ENCODE measurements at places on chromosomes 5 and 9.

- no peak for DNase-seq
Measured at GRCh38 chr5:14451871-14452270, 129.7 kb upstream of the OTULINL start.

DNA sequence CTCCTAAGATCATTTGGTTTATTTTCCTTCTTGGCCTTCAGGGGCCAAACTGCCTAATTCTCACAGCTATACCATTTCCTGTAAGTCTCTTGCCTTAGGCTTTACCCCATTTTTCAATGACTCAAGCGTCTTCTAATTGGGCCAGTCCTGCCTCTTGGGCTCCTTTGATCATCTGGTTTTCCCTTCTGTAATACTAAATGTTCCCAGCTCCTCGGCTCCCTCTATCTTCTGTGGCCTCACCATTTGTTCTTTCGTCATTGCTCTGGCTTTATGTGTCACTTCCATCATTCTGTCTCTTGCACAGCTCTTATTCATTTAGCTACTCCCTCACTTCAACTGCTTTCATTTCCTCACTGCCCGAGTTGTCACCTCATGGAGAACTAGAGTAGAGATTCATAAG is 14.5 kb upstream of the SPINK7 start:
- no peak for DNase-seq

GRCh38 chr5:53170746-53171349 is 61.3 kb upstream of the MOCS2 start:
- peak; percentile 1 for DNase-seq

DNA sequence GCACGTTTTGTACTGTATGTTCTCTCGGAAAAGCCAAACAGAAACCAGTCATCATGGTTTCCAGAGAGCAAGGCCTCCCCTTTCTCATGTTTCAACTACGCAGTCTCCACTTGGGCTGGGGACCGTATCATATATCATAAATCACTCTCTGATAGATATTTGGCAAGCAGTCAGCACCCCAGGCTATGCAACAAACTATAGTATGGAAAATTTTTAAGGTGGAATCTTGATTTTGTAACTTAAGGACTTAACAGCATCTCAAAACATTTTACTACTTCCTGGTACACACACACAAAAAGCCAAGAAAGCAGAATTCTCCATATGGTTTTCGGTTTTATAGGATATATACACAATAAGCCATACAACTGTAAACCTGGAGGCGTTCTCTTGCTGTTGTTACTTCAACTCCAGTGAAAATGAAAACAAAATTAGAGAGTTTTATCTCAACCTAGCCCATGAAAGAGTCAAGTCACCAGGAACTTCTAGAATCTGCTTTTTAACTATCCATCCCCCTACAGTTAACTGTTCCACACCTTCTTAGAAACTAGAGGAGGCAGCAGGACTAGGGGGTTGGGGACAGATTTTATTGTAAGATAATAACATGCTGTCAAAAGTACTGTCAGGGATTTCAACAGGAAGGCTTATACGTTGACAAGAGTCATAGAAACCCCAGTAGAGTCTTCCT is 283.4 kb downstream of the NFIB start:
- DNase-seq = no peak

DNA sequence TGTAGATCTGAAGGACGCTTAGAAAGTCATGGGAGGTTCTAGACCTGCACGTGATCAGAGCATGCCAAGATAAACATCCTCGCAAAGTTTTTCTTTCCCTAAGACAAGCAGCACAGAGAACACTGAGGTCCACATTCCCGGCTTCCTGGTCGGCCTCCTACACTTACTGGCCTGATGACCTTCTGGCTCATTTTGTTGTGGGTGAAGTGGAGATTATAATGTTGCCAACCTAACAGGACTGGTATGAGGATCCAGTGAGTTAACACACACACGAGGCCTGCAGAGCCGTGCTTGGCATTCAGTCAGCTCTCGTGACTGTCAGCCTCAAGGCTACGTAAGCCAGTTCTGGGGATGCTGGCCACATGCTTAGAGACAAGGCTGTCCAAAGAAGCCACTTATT is 186.0 kb downstream of the TENT4A start:
- DNase-seq = no peak

DNA sequence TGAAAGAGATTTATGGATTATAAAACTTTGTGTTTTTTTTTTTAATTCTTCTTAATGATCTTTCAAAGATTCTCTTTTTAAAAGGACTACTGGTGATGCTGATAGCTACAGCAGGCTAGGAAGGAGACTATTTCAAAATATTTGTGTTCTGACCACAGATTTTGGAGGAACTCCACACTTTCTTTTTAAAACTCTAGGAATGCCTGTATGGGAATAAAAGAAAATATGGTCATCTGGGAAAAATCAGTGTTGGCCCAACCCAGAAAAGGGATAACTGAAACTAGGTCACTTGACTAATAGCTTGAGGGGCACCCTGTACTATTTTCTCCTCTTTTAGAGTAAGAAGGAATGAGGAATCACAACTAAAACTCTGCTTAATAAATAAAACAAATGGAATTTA is 97.6 kb upstream of the ADAMTS19 start:
- no peak for DNase-seq

- no peak for DNase-seq
Measured at GRCh38 chr9:112789891-112790774, 39.6 kb downstream of the SNX30 start.

DNA sequence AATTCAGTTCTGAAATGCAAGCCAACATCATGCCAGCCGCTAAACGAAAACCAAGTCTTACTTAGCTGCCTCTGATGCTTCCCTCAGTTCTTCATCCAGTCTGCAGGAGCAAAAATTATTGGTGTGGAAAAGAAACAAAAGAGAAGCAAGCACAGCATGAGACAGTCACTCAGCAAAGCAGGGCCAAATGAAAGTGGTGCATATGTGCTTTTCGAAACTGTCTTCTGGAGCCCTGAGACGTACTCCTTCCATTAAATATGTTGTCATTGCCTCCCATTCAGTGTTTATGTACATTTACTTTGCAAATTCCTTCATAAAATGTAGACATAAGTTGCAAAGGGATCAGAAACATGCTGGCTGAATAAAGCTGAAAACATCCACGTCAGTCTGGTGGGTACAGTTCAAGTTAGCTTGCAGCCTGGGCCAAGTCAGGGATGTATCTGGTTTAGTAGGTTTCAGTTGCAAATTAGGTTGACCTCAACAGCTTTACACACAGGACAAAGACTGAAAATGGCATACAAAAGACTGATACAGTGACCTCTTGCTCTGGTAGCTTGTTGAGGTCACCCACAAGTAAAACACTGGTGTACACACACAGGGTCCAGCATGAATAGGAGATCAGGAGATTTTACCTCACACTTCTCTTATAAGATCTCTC is 139.7 kb upstream of the PCA3 start:
- no peak for DNase-seq

DNA sequence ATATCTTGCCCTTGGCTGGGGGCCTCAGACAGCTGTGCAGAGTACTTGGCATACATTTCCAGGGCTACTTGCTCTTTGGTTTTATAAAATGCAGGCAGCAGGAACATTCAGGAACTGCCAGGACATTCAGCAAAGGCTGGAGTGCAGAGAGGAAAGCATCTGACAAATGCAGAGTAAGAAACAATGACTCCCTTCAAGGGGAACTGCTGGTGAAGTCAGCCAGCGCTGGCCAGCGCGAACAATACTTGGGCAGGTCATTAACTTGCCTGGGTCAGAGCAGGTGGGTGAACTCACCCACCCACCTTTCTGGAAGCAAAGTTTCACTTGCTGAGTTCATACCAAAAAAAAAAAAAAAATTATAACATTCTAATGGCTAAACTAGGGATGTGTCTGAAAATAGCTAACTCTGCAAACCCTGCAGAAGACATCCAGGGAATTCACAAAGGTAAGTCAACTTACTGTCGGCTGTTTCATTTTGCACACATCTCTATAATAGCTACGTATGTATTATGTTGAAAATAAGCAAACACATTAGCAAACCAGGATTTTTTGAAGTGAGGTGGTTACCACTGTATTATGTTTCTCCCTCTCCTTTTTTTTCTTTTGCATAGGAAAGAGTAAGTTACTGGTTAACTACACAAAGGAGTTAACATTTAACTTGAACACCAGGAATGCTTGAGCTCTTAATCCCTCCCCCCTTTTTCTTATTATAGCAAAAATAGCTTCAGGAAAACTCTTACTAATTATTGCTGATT is 152.2 kb downstream of the GLIS3 start:
- no peak for DNase-seq

- DNase-seq = no peak
Measured at GRCh38 chr9:135768516-135769218, 66.7 kb downstream of the KCNT1 start.

- no peak for DNase-seq
Measured at GRCh38 chr9:35918780-35919179, 9.5 kb downstream of the SPAAR start.

DNA sequence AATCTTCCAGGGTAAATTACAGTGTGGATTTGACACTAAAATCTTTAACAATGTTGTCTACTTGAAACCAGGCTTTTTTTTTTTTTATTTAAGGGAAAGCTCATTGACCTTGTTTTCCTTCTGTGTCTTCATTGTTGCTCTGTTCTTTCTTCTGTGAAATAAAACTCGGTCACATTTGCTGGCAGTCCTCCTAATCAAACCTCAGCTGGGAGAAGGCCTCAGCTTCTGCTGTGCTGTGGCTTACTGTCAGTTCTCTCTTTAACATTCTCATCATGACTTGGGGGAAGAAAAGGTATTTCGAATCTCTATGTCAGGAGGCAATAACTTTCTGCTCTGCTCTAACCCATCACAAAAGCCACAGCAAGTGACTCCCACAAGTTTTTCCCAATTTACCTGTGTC is 268.9 kb downstream of the ZNF608 start:
- DNase-seq = no peak

DNA sequence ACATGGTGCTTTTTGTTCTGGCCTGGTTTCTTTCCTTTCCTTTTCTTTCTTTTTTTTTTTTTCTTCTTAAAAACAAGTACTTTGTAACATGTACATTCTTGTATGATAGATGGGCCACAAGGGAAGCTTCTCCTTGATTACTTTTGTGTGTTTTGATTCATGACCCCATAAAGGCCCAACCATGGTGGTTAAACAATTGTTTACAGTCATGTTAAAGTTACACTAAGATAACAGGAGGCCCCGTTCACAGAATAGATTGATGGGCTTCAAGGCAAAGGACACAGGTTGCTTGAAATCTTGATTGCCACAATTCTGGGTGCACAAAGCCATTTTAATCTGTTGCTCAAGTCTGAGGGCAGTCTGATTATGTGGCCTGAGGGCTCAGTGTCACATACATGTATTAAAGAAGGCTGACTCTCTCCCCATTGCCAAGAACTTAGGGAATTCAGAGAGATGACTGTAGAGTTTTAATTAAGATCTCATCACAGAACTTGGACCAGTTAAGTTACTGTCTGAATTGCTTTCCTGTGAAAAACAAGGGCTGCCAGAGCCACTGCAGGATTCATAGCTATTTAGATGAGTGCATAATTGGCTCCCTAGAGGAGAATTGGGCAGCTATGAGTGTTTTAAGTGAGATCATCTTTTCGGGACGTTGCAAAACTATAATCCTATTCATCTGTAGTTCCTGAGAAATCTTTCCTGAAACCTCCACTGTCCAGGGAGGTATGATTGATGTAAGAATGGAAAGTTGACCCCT is 163.4 kb downstream of the TLE4 start:
- DNase-seq = no peak

DNA sequence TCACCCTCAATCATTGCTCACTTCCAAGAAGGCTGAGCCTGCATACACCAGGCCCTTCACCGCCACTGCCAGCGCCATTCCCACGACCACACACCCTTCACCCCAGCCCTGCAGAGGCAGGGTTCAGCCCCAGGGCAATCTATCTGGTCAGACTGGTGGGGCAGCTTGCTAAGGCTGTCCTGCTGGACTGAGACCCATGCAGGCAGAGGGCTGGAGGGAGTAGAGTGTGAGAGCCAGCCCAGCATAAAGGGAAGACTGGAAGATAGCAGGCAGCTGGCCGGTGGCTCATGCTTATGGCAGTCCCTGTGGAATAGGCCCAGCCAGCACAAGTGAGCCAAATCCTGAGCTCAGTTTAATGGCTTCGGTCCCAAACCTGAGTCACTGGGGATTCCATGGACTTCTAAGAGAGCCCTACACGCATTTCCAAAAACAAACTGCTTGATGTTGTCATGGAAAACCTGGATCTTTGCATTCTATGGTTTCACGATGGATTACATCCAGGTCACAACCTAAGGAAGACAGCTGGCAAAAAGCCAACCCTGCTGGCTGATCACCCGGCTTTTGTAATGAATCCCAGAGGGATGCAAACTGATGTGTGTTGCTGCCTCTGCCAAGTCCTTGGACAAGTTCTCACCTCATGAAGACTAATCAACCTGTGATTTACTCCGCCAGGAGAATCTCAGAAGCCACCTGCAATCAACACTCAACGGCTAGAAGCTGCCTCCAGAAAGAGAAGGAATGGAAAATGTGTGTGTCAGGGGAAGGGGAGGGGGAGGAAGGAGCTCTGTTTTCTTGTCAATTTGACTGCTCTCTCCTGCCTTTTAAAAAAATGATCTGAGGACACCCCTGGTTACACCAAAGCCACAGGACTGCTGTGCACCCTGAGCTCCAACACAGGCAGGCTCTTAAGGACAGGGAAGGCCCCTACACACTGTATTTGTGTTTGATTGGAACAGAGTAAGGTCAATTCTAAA is 143.6 kb downstream of the LHFPL2 start:
- DNase-seq = no peak

GRCh38 chr5:14714706-14715105 is 50.2 kb downstream of the OTULIN start:
- no peak for DNase-seq

- no peak for DNase-seq
Measured at GRCh38 chr9:21556581-21557427, 74.7 kb upstream of the IFNE start.

GRCh38 chr9:114911167-114911821 is 19.1 kb downstream of the TNFSF8 start:
- peak; percentile 26 for DNase-seq

DNA sequence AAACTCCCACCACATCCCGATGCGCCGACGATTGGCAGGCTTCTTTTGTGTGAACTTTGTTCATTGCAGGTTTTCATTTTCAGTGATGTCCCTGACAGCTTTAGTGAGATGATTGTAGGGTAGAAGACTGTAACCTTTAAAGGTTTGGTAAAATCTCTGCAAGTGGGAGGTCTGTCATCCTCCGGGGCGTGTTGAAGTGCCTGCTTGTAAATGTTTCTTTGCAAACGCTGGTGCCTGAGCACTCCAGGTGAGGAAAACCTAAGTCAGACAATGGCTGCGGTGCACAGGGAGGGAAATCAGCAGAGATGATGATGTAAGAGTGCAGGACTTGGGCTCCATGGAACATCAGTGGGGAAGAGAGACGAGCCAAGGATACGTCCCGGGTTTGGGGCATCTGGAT is 228.1 kb downstream of the DRD1 start:
- DNase-seq = no peak

DNA sequence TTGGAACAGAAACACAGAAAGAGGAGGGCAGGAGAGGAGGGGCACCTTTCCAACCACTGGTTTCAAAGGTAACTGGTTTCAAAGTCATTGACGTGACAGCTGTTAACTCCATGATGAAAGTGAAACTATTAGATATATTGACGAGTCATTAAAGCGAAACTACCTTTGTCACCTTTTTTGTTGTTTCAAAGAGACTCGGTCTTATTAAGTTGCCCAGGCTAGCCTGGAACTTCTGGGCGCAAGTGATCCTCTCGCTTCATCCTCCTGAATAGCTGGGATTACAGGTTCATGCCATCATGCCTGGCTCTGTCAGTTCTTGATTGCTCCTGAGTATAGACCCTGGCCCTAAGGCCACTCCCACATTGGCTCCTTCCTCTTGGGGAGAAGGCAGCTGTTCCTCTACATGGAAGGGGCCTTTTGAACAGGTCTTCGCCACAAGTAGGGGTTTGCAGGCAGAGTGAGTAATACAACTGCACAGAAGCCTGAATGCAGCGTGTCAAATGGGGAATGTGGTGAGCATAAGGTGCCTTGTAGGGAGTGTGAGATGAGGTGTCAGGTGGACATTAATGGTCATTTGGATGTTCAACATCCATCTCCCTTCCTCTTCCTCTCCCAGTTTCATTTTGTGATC is 3.4 kb upstream of the F12 start:
- DNase-seq = no peak
